Activated T-helper 17 cell treated with anti-CD3 and anti-CD28 coated beads, Interleukin-2, amount 50 U/mL, for 72 hours (primary cell): ENCODE measurements at places on chromosomes 16 and 17. TPM values are rescaled to one million over a fixed set of nuclear protein-coding genes. Genes with fewer than 3 reads are reported as not detected.

The SPAG9 gene
- 50.4 TPM for total RNA-seq

The SNF8 gene
- 127 TPM for total RNA-seq

GRCh38 chr16:67269766-67270165 lies 9.6 kb upstream of the PLEKHG4 start:
- no peak for ATAC-seq

The STAT5B gene
- 255 TPM for total RNA-seq
